Right kidney (tissue), 9 donors: ENCODE measurements at places on chromosomes 3 and 15.

GRCh38 chr3:55782351-55782750, 295.2 kb upstream of the WNT5A start:
- DNase-seq, result no peak

DNA sequence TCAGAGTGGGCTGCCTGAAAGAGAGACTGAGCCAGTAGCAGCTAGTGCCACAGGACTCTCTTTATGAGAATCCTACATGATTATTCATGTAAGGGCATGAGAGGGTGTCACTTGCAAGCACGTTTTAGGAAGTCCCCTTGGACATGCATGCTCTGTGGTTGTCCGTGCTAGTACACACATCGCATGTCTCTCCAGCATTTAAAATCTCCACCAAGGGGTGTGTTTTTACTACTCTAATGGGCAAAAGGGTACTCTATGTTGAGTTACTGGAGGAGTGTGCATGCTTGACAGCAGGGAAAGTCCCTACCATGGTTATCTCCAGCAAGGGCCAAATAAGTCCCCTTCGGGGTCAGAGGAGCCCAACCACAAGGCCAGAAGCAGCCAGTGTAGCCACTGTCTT, 70.7 kb downstream of the DCLK3 start:
- no peak for DNase-seq

DNA sequence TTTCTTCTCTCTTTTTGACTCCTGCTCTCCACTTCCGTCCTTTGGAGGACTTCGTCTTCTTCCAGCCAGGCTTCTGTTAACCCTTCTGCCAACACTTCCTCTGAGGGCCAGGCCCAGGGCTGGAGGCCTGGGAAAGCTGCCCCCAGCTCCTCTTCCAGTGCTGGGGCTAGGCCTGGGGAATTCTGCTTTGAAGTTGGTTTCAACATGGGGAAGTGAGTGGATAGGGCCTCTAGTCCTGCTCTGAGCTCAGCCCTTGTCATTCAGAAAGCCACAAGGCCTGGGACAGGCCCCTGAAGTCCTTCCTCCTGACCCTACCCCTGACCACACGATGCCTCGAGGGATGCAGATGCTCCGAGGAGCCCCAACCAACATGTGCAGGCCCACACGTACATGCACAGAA, 53.9 kb upstream of the HERC1 start:
- no peak for DNase-seq

GRCh38 chr3:40768046-40768445, 243.3 kb downstream of the ZNF621 start:
- DNase-seq, result no peak

- DNase-seq, result no peak
Measured at GRCh38 chr3:154241496-154241895, 82.8 kb downstream of the DHX36 start.

DNA sequence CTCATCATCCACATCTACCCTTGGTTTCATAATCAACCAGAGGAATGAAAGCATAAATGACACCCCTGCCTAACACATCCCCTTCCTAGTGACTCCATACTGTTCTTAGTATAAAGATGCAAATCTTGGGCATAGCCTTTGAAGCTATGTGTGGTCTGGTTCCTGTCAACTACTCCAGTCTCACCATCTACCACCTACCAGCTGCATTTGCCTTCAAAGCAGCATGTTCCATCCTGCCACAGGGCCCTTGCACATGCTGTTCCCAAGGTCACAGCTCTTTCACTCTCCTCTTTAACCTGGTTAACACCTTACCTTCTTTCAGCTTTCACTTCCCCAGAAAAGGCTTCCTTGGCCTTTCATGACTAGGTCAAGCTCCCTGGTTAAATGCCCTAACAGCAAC, 62.3 kb upstream of the ARHGEF3 start:
- DNase-seq, result no peak

DNA sequence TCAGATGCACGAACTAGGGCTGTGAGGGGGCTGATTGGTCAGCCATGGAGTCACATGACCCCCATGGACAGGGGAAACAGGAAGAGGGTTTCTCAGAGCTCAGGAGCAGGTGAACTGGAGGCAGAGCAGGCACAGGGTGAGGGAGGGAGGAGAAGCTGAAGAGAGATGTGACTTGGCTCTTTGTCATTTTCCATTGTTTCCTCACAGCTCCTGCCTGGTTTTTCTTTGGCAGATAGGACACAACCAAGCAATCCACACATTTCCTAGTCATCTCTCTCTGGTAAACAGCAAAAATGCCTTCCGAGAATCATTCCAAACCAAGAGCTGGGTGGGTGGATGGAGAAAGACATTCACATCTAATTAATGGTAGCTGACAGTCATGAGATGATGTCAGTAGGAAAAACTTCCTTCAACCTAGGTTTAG, 43.4 kb upstream of the LMCD1 start:
- DNase-seq, result no peak

DNA sequence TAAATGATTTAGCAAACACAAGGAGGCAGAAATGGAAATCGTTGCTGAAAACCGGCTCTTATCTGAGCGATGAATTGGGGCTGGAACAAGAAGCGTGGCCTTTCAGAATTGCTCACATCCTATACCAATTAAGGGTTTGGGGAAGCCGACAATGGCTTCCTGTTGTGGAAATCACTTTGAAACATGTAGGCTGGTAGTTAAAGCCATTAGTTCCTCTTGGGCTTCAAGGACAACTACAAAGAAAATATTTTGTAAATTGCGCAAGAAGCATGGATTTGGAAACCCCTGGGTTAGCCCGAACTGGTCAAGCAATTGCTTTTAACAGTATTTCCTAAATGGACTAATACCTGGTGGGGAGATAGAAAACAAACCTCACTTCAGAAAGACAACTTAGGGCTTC, 182.4 kb downstream of the ADAMTS9 start:
- no peak for DNase-seq

GRCh38 chr15:59329570-59330350, 42.9 kb downstream of the MYO1E start:
- DNase-seq, result no peak

DNA sequence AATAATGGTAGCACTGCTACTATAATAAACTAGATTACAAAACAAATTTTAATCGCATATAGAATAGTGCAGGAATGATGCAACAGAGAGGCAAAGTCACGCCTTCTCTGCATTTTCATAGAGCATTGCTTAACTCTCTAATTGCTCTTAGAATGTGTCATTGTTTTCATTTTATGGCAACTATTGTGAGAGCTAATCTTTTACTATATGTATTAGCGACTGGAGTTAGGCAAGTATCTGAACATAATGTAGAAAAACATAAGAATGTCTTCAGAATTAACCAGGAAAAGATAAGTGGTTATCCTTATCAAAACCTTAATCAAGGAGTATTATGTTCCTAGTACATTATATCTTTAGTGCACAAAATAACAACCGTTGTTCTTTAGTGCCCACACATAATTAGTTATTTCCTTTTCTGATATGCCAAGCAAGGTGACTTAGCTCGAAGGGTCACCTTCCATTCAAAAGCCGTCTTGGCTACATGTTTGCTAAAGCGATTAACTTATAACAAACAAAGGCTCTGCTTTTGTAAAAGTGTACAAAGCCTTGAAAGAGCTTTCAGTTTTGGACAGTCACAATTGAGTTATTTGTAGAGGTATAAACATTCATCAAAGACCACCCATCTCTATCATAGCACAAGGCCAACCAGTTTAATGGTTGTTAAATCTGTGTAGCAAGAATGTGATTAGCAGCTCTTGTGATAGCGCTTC, 1328.9 kb downstream of the ROBO2 start:
- no peak for DNase-seq

DNA sequence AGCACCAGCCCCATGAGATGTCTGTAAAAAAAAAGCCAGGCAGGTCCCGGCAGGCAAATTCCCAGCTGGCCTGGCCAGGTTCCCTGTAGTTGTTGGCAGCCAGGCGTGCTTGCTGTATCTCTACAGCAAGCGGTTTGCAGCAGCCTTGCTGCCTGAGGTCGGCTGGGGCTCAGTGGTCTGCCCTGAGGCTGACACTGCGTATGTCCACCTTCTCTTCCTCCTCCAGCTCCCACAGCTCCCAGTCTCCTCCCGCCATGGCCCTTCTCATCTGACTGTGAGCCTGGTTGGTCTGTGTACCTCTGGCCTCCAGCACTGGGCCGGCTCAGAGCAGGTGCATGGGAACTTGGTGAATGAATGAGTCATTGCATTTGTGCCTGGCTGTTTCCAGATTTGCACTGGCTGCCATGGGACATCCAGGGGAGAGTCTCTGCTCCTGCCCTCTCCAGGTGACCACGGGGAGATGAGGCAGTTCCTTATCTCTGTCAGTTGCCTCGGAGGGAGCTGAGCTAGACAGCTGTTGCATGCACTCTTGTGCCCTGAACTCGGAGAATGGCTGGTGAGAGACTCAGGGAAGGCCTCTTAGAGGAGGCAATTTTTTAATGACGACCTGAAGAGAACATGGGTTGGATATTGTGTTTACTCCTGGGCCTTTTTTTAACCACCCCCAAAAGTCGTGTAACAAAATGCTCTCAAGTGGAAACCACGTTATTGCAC, 43.0 kb downstream of the SPSB4 start:
- no peak for DNase-seq

DNA sequence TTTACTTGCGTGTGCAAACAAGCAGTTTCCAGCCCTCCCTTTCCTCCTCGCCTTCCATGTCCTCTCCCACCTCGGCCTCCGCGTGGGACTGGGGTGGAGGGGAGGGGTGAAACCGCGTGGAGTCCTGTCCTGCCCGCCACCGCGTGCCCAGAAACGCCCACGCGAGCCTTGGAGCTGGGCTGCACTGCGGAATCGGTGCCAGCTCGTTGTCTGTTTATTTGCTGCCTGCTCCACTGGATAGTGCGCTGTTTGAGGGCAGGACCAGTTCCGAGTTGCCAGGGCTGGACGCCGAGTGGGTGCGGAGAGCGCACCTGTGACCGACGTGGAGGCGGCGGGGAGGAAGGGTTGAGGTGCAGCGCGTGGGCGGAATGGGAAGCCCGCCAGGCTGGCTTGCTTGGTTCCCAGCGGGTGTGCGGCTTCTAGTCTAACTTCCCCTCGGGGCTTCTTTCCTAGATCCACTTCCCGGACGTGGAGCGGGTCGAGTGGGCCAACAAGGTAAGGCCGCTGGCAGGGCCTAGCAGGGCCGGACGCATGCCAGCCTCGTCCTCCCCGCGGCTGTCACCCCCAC, 17.3 kb downstream of the ESYT3 start:
- DNase-seq, result no peak

- DNase-seq, result no peak
Measured at GRCh38 chr15:98902931-98903330, 104.7 kb downstream of the PGPEP1L start.

DNA sequence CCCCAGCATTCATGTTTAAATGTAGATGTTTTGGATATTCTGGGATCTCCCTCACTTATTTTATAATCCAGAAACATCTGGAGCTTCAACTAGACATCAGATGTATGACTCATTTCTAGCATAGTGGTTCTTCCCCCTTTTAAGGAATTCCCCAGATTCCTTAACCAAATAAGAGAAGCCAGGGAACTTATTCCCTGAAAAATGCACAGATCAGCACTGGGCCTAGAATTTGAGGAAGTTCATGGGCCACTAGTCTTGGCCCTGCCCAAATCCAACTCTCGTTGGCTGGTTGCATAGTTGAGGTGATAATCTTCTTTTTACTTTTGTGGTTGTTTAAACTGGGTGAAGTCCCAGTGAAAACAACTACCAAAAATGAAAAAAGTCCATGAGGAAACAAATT, 20.4 kb downstream of the RARRES1 start:
- no peak for DNase-seq

GRCh38 chr3:141530415-141530768, 43.6 kb downstream of the RASA2 start:
- no peak for DNase-seq

DNA sequence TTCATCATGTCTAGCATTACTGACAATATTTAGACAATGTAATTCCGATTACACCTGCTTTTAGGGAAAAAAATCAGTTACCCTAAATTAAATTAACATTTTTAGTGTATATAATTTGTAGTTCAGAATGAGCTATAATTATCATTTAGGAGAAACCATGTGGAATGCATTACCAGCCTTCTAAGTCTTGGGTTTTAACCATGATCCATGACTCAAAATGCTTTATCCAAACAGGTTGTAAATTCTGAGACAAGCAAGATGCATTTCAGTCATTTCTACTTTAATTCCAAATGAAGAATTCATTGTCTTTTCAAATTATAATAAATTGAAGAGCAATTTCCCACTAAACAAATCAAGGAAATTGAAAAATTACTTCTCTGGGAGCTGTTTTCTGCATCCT, 243.7 kb upstream of the LRIG1 start:
- DNase-seq, result no peak
